ENCODE measurements at places on chromosomes 2 and 18.

DNA sequence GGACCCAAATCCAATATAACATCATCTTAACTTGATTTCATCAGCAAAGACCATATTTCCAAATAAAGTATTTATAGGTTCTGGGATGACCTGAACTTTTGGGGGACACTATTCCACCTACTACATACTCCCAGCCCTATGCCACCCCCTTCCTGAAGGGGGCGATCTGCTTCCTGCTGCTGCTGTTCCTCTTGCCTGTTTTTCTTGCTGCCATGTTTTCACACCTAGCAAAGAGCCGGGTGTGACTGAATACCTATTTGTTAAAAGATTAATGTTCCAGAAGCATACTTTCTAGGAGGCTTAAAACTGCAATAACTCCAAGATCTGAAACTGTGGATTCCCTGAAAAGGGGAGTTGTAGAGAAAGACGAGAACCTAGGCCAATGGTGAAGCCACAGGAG lies 89.7 kb downstream of the ICOS start:
- no peak for DNase-seq

DNA sequence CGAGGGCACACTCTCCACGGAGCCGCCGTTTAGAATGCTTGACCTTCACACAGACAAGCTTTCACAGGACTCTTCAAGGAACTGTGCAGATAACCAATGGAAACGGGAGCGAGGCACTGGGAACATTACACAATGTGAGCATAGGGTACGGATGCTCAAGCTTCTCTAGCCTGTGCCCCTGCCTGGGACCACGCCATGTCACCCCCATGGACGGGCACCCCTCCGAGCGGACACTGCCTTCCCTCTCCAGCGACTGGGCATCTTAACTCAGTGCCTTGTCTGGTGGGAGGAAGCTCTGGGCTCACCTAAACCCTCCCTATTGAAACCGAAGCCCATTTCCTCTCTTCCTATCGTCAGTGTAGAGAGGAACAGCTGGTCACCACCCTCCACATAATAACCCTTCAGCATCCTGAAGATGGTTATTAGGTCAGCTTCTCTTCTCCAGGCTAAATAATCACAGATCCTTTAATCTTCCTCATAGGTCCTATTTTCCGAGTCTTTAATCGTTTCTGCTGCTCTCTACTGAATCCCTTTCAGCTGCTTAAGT lies 626.7 kb downstream of the GALR1 start:
- no peak for DNase-seq

DNA sequence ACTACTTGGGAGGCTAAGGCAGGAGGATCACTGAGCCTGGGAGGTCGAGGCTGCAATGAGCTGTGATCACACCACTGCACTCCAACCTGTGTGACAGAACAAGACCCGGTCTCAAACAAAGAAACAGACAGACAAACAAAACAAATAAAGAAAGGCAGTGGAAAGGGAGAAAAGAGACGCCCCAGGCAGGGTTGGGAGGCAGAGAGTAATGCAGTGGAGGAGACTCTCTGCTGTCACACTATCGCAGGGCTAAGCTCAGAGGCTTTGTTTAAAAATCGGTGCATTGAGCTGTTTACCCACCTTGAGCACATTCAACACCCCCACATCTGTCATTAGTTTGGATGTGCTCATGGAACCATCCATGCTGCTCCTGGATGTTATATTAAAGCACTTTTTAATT lies 84.2 kb upstream of the RMP24 start:
- no peak for DNase-seq

GRCh38 chr2:27622921-27623384 lies 5.9 kb downstream of the CCDC121 start:
- DNase-seq, result no peak

- DNase-seq, result no peak
Observed at GRCh38 chr2:13040043-13040442, 323.3 kb downstream of the TRIB2 start.

- DNase-seq, result no peak
Observed at GRCh38 chr2:105412584-105412983, 13.7 kb upstream of the FHL2 start.

- no peak for DNase-seq
Observed at GRCh38 chr2:226649871-226650660, 149.6 kb downstream of the IRS1 start.

DNA sequence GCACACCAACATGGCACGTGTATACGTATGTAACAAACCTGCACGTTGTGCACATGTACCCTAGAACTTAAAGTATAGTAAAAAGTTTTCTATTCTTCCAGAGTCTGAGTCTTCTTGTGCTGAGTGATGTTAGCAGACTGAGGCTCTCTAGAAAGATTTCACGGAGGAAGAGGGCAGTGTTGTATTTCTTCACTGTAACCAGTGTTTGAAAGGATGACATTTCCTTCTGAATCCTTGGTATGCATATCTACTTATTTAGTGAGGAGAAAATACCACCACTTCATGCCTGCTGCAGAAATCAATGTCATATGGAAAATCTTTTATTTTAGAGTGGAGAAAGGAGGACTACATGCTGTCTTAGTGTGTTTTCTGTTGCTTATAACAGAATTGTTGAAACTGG lies 357.1 kb downstream of the CCDC85A start:
- no peak for DNase-seq

- no peak for DNase-seq
Observed at GRCh38 chr2:186714611-186715010, 20.8 kb downstream of the FAM171B start.

Data from progenitor cell of endocrine pancreas (in vitro differentiated cells).